ENCODE measurements at places on chromosomes 12 and 14.

DNA sequence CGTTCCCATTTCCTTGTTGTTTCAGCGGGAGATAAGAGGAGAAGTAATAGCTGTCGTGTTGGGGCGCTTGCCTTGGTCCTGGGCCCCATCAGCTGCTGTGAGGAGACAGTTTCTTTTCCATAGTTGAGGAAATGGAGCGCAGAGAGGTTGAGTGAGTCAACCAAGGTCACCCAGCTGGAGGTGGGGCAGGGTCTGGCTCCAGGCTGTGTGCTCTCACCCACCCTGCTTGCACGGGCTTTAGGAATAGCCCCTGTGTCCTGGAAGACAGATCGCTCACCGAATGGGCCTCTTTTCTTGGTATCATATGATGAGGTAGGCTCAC, 165.7 kb upstream of the RTL1 start:
- DNase-seq, result no peak

- DNase-seq, result no peak
Measured at GRCh38 chr14:55955175-55955574, 163.0 kb upstream of the PELI2 start.

DNA sequence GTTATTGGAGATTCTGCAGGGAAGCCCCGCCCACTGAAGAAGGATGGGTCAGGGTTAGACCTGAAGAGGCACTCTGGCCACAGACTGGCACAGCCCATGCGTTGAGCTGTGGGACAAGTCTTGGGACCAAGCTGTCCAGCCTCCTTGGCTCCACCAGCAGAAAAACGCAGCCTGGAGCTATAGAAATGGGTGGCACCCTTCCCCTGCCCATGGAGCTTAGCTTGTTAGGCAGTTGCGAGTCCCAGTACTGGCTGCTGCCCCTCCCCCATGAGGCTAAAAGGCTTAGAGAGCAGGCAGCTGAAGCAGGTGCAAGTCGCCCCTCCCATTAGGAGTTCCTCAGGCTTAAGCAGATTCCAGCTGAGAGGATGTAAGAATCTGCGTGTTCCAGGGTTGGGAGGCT, 1124.0 kb upstream of the TMEM132C start:
- no peak for DNase-seq

- DNase-seq, result no peak
Measured at GRCh38 chr12:109840305-109841074, 7.3 kb upstream of the TRPV4 start.

GRCh38 chr12:43884683-43885410, 49.0 kb downstream of the TMEM117 start:
- DNase-seq, result no peak
